ENCODE measurements at places on chromosomes 4 and X.

DNA sequence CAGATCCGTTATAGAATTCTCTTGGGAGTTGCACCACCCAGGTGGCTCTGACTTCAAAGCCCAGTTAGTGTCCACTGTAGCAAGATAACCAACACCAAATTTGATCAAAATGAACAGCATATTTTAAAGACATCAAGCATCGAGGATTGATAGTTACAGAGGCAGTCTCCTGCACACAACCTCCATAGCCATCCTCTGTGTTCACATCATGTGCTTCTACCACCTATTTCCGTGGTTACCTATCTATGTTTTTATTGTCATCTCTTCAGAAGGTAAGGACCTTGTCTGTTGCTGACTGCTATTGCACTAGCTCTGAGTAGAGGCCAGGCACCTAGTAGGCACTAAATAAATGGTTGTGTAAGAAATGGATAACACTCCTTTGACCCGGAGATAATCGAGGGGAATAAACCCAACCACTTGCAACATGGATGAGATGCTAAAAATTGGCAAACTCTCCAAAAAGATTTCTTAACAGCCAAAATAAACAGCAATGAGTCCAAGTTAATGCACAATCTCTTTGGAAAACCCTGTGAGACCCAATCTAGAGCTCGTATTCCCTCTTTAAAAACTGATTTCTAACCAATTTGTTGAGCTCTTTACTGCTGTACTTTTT, 14.7 kb upstream of the C1QTNF7 start:
- no peak for DNase-seq

DNA sequence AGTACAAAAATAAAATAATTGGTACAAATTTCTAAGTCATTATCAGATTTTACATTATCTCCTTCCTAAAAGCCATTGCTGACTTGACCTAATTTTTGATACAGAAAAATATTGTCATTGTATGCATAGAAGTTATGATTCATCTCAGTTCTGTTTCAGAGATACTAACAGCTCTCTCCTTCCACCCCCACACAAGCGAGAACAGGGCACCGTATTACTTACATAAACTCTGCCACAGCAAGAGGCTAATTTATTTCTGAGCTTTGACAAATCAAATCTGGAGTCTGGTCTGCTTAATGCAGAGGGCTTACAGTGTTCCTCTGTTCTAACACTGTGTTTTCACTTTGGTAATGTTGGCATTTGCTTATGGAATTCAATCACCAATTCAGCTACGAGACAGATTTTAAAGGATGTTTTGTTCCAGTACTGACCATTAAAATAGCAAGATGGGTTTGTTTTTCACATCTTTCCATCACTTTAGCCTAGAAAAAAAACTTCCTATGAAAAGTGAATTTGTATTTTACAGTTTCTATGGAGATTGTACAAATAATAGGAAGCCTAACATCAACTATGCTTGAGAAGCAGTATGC, 181.8 kb downstream of the USP46 start:
- no peak for DNase-seq

DNA sequence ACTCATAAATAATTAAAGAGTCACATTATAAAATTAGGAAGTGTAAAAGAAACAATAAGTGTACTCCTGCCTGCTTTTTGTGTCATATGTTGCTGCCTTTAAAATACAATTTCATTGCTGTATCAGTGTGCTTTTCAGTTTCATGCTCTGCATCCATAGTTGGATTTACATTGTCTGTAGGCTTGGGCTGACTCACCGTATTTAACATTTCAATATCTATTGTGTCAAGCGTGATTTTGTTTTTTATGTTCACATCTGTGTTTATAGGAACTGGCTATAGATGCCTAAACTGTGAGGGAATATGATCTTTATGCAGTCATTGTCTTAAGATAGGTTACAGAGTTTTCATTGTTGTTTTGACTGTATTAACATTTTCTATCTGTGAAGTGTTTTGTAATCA, 18.1 kb downstream of the CCSER1 start:
- DNase-seq, result no peak

DNA sequence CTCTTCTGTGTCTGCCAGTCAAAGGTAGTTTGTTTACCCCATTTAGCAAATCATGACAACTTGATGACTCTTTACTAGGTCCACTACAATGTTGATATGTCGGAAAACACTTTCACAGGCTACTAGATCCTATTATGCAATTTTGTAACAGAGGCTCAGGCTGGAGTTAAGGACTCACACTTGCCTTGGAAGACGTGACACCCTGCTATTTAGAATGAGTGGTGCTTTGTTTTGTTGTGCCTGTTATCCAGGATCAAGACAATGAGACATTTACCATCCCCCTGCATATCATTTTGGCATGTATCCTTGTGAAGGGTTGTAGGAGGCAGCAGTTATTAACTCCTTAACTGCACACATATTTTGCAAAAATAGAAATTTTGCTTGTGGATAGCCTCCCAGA, 263.7 kb downstream of the IL1RAPL1 start:
- DNase-seq, result no peak

- DNase-seq, result no peak
Measured at GRCh38 chrX:18890724-18891547, 93.0 kb downstream of the PHKA2 start.

DNA sequence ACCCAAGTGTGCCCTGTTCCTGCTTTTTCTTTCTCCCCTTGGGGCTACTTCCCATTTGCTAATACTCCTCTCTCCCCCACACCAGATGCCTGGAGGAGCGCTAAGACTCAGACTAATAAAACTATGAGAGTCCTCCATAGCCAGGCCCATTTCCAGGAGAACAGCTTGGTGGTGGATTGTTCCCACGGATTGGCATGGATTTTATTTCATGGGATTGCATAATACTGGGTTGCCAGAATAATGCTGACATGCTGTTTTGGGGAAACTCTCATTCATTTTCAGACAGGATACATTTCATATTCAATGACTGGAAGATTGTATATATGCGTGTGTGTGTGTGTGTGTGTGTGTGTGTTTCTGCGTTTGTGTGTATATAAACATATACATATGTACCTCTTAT, 447.5 kb upstream of the PITX2 start:
- no peak for DNase-seq

- DNase-seq, result no peak
Measured at GRCh38 chr4:113607147-113607720, 154.3 kb downstream of the CAMK2D start.

- no peak for DNase-seq
Measured at GRCh38 chr4:16225167-16225862, 956 bp downstream of the TAPT1 start.

Measured in NCI-H2107 (cell line).